ENCODE measurements at places on chromosomes 1 and 21. TPM values are rescaled to one million over a fixed set of nuclear protein-coding genes. Genes with fewer than 3 reads are reported as not detected.

DNA sequence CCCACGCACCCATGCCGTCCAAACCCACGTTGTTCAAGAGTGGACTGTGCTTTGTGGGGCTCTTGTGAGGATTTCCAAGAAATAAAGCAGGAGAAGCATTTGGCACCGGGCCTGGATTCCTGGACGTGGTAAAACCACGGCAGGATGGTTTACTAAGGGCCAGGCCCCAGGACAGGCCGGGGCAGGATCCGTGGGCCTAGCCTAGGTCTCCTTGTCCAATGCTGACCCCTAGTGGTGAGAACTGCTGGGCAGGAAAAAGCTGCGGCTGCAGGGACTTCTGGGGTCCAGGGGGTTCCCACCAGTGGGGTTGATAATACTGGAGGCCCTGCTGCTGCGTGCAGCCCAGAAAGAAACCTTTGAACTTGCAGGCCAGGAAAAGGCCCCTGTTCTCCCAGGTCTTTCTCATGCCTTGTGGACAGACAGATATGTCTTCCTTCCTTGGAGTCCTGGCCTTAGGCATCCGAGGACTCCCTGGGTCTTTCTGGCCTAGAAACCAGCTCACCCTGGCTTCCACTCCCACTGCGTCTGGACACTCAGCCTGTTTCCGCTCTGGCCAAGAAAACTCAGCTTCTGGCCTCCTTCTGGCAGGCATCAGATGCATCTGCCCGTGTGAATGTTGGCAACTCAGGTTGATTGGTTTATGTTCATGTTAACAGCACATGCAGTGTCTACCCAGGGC, 106.9 kb upstream of the TMEM51 start:
- peak; percentile 72 for DNase-seq

- DNase-seq, result no peak
Observed at GRCh38 chr21:27582246-27582947, 615.5 kb upstream of the ADAMTS5 start.

Gene RGS18
- total RNA-seq, result not detected

DNA sequence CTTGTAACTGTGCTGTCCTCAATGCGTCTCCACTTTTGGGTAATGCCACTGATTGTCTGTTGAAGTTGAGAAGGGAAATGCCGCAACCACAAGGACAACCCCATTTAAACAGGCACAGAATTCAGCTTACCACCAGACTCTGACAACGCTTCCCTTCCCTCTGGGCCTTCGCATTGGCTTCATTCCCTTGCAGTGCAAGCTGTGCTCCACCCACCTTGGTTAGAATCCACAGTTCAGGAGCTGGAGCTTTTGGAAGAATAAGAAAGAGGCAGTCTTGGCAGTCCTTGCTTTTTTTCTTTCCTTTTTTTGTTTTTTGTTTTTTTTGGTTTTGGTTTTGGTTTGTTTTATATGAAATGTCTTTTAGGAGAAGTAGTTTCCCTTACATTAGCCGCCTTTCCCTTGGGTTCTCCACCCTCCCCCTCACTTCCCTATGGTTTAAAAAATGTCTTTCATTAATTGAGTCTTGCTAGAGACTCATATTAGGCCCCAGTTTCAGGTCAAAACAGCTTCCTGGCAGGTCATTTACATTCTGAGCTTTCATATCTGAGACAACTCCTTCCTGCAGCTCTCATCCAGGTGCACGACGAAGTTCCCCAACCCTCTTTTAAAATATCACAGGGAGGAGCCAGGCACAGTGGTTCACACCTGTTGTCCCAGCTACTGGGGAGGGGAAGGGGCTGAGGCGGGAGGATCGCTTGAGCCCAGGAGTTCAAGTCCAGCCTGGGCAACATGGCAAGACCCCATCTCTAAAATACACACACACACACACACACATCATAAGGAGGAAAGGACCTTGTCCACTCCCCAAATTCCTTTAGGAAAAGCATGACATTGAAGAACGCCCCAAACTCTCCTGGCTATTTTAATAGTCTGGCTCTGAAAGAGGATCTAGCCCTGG, 20.7 kb upstream of the LAX1 start:
- no peak for DNase-seq

GRCh38 chr1:201970334-201971159, 11.9 kb upstream of the RNPEP start:
- peak; percentile 66 for DNase-seq

Gene OR2AK2
- total RNA-seq, result not detected

DNA sequence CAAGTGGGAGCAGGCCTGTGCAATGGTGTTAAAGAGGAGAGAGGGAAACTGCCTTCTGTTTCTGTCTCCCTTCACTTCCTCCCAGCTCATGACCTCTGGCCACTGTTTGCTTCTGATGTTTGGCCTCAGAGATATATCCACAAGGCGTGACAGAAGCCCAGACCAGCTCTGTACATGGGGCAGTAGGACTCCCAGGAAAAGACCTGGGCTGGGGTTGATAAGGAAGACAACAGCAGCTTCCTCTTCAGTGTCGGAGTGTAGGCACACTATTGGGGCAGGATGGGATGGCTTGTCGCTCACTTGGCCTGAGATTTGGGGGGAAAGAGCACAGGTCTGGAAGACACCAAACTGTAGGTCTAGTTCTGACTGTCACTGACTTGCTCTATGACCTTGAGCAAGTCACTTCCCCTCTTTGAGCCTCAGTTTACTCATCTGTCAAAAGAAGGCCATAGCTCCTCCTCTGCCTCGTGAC, 67.8 kb upstream of the KLHDC7A start:
- DNase-seq, result no peak

DNA sequence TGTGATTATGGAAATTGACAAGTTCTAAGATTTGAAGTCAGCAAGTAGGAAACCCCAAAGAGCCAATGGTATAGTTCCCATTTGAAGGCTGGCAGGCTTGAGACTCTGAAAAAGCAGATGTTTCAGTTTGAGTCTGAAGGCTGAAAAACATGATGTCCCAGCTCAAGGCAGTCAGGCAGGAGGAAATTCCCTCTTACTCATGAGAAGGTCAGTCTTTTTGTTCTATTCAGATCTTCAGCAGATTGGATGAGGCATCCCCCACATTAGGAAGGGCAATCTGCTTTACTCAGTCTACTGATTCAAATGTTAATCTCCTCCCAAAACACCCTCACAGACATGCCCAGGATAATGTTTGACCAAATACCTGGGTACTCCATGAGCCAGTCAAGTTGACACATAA, 372.5 kb upstream of the ST6GALNAC5 start:
- no peak for DNase-seq

GRCh38 chr1:5235355-5235899, 581.0 kb downstream of the AJAP1 start:
- DNase-seq, result no peak

Gene OR2T2
- total RNA-seq, result not detected

GRCh38 chr1:109024646-109025045, 17.3 kb downstream of the WDR47 start:
- peak; percentile 21 for DNase-seq

DNA sequence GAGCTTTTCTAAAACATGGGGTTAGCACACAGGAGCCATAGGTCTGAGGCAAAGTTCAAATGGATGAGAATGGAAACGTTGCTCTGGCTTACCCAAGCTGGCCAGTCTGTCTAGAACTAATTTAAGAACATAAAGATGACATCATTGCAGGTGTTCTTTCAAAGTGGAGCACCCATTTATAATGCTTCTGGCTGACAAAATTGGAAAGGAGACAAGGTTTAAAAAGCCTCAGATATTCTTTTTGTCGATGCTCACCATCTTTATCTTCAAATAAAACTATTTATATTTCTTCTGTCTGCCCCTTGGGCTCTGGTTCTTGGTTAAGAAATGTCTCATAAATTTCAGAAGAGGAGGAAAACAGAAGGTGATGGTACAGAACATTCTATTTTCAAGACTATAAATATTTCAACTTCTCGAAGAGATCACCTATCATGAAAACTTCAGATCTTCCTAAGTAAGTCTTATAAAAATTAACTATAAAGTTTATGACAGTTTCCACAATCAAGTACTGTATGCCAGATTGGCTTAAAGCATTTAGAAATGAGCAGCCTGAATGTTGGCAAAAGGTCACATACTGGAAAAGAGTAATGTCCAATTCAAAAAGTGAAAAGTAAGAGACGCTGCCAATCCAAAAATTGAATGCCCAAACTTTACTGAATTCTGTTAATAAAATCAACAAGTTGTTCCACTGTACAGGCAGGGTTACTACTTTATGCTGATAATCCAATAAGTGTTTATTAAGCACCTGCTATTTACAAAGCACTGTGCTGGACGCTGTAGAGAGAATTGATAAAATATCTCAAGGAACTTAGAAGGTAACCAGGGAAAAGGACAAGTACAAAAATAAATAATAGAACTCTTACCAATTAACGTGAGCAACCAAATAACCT, 92.0 kb downstream of the ETS2 start:
- no peak for DNase-seq

- no peak for DNase-seq
Observed at GRCh38 chr1:87197641-87198040, 131.0 kb upstream of the LMO4 start.

DNA sequence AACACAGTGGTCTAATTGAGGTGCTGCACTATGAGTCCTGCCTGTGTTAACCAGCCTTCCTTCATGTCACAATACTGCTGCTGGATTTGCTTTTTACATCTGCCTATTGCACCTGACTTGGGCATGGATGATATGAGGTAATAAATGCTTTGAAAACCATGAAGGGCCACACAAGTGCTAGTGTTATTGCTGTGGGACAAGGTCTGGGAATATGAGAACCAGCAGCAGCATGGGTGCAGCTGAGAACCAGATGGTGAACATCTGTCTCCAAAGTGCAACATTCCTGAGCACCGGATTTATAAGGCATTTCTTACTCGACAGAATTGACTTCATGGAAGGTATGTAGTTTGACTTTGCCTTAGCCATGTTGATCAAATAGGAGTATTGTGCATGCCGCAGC, 16.6 kb downstream of the TRIM45 start:
- no peak for DNase-seq

DNA sequence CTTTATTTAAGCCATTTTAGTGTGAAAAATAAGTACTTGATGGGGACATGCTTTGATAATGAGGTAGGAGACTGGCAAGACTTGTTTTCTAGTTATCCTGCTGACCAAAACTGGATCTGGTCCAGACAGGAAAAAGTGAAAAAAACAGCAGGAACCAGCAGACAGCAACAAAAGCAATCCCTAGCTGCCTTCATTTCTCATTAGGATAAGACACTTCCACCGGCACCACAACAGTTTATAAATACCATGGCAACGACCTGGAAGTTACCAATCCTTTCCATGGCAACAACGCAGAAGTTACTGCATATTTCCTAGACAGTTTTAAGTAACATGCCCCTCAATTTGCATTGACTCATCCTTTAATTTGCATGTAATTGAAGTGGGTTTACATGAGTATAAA, 993.8 kb upstream of the NCAM2 start:
- no peak for DNase-seq

DNA sequence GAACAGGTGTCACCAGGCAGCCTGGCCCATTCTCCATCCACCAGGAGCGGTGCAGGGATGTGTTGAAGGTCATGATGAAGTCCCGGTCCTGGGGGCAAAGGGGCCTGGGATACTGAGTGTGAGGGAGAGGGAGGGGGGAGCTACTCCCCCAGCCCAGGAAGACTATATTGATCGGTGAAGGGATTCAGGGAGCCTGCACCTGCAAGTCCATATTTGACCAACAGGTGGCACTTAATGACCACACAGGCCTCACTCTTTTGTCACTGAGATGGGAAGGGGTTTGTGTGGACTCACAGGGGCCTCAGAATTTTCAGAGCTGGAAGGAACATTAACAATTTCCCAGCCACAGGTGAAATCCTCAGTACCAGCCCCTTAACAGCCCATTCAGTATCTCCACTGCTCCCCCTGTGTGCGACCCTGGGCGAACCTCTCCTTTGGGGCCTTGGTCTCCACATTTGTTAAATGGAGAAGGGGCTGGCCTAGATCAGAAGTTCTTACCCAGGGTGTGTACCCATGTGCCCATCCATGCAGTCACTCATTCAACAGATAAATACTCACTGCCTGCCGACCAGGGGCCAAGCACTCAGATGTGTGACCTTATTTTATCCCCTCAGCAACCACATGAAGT, 55.6 kb downstream of the NKAIN1 start:
- peak; percentile 15 for DNase-seq

Gene PDZK1IP1
- not detected for total RNA-seq
